ENCODE measurements at places on chromosomes 4 and X.
A peak's percentile ranks its signal among the peaks of the same experiment; 100 is the strongest.

DNA sequence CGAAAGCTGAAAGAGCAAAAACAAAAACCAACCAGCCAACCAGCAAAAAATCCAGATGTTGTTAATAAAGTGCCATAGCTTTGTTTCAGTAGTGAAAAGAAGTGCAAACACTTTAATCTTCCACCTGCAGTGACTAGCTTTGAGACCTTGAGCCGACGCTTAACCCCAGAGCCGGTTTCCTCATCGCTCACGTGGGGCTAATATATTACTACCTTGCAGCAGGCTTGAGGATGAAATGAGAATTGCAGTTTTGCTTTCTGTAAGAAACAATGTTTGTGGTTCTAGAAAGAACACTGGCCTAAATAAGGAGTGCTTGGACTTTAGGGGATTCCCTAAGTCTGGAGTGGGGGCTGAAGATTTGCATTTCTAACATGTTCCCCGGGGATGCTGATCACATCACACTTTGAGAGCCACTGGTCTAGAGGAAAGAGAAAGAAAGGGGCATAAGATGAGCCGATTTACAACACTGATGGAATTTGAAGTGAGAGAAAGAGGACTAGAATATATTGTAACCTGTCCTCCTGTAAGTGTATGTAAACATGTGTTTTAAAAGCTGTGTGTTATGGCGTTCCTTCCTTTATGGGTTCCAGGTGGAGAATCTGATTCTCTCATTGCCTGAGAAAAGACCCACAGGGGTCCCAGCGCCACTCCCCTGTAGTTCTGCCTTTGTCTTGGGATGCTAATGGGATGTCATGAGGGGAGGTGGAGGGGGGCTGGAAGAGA lies 1.4 kb downstream of the FGF2 start:
- peak; percentile 50 for DNase-seq

DNA sequence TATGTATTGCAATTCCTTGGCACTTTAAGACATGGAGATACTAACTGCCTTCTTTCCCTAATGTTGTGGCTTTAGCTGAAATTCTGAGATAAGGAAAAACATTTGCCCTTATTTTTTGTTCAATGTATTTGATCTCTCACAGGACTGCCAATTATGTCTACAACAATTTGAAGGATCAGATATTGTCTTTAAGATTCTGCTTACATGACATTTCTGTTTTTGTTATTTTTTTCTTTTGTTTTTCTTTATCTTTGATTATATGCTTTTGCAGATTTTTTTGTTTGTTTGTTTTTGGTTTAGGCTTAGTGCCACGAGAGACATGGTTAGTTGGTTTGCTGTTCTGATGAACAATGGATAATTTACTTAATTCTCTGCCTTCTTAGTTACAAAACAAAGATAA lies 303.3 kb downstream of the TECRL start:
- DNase-seq: no peak

GRCh38 chr4:40737879-40738278 lies 11.9 kb upstream of the NSUN7 start:
- DNase-seq: no peak

GRCh38 chr4:78953769-78954666 lies 14.8 kb upstream of the PAQR3 start:
- DNase-seq: peak; percentile 73

DNA sequence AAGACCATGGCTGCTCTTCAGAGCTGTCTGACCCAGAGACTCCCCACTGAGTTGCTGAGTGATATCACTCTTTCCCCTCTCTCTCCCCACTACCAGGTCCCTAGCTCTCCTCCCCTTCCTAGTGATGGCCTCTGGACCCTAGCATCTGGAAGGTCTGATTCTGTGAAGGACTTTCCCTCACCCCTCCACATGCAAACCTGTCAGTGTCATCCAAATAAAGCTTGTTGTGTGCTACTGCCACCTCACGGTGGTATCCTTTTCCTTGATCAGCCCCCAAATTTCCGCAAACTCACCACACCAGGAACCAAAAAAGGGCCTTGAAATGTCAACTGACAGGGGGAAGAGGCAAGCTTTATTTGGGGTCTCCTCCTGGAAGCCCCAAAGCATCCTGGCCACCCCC lies 500.2 kb downstream of the IDS start:
- DNase-seq: peak; percentile 9

DNA sequence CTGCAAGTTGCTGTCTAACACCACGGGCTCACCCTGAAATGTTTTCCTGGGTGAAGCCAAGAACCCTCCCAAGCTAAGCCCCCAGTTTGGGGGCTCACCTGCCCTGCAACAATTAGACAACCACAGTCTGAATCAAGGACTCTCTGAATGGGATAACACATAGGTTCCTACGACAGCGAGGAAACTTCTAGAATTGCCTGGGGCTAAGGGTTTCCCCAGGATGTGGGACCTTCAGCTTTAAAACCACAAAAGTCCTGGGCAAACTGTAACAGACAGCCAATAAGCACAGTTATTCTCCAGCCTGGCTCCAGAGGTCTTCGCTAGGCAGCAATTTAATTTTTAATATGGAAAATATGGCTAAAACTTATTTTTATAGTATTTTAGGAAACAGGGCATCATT lies 162.6 kb downstream of the PRKX start:
- no peak for DNase-seq

DNA sequence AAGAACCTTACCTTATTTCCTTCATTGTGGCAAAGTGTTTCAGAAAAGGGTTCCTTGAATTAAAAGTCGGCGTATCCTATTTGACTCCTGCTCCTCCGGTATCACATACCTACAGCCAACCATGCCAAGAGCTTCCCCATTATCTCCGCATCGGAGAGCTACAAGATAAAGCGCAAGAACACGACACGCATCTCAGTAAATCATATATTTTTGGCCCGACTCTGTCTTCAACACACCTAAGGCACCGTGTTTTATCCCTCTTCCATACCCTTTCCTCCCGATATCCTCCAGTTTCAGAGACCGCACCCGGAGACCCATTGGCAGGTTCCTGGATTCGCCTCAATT lies 497 bp upstream of the THAP9 start:
- DNase-seq: no peak

GRCh38 chrX:53440101-53440500 lies 5.9 kb upstream of the HSD17B10 start:
- peak; percentile 39 for DNase-seq

GRCh38 chr4:38178392-38178995 lies 218.3 kb downstream of the PTTG2 start:
- DNase-seq: no peak

DNA sequence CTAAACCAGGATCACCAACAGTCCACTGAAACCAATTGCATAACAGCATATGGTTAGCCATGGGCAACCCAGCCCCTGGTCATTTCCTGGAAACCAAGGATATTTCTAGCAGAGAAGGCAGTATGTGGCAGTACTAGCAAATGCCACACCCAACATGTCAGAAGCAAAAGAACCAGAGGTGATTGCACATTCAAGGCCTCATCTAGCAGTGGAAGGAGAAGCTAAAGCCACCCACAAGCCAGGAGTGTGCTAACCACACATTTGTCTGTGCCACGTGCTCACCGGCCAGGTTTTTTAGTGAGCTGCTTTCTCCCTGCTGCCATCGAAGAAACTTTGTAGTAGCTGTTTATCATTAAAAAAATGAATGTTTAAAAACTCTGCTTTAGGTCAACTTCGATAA lies 42.0 kb downstream of the TEC start:
- DNase-seq: no peak

Measured in NCI-H82 (cell line).